ENCODE measurements at places on chromosomes 11 and 22.

- no peak for DNase-seq
Observed at GRCh38 chr22:41863472-41863871, 30.6 kb downstream of the SREBF2 start.

DNA sequence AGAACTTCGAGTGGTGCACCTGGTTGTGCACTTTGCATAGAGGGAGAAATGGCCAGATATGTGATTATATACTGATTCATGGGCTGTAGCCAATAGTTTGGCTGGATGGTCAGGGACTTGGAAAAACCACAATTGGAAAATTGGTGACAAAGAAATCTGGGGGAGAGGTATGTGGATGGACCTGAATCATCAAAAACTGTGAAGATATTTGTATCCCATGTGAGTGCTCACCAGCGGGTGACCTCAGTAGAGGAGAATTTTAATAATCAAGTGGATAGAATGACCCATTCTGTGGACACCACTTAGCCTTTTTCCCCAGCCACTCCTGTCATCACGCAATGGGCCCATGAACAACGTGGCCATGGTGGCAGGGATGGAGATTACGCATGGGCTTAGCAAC lies 48.0 kb upstream of the NARS2 start:
- DNase-seq = no peak

- no peak for DNase-seq
Observed at GRCh38 chr22:45273452-45274075, 11.2 kb upstream of the UPK3A start.

DNA sequence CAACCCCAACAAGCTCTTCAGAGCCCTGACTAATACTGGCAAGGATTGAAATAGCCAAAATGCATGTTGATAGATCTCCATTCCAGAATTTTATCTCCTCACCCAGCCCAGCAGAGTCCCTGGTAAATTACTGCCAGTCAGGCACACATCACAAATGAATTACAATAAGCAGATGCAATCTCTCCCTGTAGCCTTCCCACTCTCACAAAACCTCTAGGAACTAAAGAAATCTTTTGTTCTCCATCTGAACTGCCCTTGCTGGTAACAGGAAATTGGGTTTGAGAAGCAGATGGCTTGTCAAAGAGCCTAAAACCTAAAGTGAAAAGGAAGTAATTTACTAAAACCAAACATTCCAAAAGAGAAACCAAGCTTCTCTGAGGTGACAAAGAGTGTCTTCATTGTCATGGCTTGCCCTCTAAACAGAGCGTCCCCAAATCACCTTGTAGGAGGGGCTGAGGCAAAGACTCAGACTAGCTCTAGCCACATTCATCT lies 59.5 kb downstream of the FAM168A start:
- peak; percentile 45 for DNase-seq

DNA sequence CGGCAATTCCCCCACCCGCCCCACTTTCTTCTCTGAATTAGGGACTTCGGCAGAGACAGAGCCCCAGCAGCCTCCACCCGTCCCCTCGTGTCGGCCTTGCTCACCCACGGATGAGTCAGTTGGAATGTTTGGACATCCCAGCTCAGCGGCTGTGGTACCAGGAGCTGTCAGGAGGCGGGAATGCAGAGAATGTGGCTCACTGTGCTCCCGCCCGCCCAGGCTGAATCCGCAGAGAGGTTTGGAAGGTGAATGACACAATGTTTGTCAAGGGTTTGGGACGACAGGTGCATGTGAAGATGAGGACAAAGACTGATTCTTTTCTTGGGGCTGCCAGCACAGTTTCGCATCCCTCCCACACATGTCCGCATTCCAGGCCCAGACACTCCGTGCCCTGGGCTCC lies 39.6 kb downstream of the LIF start:
- peak; percentile 12 for DNase-seq

GRCh38 chr22:19819208-19819910 lies 35.3 kb downstream of the GNB1L start:
- DNase-seq = no peak

DNA sequence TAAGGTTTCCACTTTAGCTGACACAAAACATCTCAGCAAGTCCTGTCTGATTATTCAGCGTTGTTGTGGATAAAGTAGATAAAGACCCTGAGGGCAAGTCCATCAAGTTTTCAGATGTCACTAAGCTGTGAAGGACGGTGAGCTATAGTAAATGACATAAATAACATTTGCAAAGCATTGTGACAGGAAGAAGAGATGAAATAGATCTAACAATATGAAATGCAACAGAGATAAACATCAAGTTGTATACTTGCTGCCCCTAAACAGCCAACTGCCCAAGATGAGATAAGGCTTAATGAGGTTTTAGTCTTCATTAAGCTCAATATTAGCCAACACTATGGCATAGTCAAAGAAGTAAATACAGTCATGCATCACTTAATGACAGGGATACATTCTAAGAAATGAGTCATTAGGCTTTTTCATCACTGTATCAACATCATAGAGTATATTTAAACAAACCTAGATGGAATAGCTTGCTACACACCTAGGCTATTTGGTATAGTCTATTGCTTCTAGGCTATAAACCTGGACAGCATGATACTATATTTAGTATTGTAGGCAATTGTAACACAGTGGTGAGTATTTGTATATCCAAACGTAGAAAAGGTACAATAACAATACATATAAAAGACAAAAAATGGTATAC lies 625.1 kb upstream of the ANO5 start:
- DNase-seq = no peak

- DNase-seq = no peak
Observed at GRCh38 chr11:108734283-108734682, 69.4 kb downstream of the DDX10 start.

- DNase-seq = no peak
Observed at GRCh38 chr22:45171830-45172229, 8.1 kb downstream of the NUP50 start.

- DNase-seq = no peak
Observed at GRCh38 chr11:69301455-69302401, 7.8 kb downstream of the MYEOV start.

GRCh38 chr11:110261195-110262071 lies 35.0 kb downstream of the RDX start:
- DNase-seq = no peak

DNA sequence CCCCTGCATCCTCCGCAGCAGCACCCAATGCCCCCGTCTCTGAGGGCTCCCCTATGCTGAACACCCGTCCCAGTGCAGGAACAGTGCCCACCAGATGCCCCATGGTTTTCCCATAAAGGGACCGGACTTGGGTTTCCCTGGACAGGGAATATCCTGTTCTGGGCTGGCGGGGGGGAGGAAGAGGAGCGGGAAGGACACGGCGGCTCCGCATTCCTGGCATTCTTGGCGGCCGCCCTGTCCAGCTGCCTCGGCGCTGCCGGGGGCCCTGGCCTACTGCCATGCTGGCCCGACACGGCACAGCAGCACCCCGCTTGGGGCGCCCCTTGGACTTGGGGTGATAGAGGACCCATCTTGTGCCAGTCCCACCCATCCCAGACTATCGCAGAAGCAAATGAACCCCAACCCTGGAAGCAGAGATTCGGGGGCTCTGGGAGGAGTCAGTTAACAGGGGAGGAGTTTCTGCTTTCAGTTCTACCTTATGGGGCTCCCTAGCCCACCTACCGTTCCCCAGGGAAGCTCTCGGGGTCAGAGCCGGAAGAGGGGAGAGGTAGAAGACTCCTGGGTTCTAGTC lies 23.7 kb upstream of the CBX7 start:
- DNase-seq = no peak

GRCh38 chr11:14393889-14394288 lies 34.9 kb upstream of the RRAS2 start:
- no peak for DNase-seq

GRCh38 chr22:45577746-45578523 lies 75.3 kb downstream of the FBLN1 start:
- DNase-seq = peak; percentile 85

DNA sequence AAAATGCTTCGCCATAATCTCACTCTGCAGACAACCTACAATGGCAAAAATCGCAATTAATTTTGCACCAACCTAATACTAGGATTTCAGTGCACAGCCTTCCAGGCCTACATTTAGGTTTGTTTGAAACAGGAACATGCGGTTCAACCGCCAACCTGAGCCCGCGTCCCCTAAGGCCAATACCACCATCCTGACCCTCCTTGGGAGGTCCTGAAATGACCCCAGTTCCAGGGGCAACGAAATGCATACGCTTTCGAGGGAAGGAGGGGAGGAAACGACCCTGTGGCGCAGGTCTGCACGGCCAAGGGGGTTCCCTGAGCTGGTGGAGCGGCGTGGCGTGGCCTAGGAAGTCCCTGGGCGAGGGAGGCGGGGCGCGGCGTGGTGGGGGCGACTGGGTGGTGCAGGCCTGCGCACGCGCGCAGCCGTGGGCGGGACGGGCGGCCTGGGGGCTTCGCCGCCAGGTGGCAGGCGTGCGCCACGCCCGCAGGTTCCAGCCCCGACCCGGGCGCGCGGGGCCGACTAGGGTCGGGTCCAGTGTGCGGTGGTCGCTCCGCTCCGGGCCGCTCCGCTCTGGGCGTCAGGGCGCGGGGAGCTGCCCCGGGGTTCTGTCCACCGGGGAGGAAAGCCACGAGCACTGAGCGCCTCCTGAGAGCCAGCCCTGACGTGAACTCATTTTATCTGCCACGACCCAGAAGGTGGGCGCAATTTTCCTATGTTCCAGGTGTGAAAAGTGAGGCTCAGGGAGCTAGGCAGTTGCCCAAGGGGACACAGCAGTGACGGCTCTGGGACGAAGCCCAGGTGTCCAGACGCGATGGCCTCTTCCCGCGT lies 94.1 kb downstream of the SWAP70 start:
- DNase-seq = peak; percentile 98

GRCh38 chr22:41526830-41527799 lies 17.2 kb downstream of the POLR3H start:
- DNase-seq = peak; percentile 77

DNA sequence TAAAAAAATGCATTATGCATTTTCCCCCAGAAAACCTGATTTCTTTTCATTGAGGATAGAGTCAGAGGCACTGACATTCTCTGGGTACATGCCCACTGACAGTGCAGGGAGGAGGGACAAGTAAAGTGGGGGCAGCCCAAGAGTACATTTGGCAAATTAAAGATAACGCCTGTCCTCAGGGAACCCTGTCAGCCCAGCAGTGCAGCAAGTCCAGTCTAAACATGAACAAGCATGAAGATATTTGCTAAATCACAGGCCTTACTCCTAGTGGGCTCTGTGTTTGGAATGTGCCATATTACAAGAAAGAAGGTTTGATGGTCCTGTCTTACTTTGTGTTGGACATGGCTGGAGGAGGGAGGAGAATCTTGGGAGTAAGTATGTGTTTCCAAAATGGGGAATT lies 37.9 kb downstream of the AMOTL1 start:
- no peak for DNase-seq

- no peak for DNase-seq
Observed at GRCh38 chr11:40338739-40339138, 1120.7 kb downstream of the LRRC4C start.

- no peak for DNase-seq
Observed at GRCh38 chr11:11408436-11409221, 55.6 kb upstream of the CSNK2A3 start.

- no peak for DNase-seq
Observed at GRCh38 chr11:33334627-33335026, 77.4 kb downstream of the HIPK3 start.

DNA sequence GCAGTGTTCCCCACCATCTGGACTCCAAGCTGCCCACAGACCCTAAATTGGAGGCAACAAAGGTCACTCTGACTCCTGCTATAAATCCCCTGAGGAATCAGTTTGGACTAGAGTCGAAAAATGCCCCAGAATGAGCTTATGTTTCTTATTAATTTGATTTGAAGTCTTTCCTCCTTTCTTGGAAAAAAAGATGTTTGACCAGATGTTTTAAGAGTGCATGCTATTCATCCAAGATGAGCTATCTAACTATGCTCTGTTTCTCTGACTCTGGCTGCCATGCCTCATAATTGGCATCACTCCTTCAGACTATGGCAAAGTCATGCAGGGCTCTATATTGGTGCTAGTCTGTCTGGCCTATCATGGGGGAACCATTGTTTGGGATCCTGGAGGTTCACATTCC lies 174.0 kb downstream of the SPON1 start:
- DNase-seq = no peak

DNA sequence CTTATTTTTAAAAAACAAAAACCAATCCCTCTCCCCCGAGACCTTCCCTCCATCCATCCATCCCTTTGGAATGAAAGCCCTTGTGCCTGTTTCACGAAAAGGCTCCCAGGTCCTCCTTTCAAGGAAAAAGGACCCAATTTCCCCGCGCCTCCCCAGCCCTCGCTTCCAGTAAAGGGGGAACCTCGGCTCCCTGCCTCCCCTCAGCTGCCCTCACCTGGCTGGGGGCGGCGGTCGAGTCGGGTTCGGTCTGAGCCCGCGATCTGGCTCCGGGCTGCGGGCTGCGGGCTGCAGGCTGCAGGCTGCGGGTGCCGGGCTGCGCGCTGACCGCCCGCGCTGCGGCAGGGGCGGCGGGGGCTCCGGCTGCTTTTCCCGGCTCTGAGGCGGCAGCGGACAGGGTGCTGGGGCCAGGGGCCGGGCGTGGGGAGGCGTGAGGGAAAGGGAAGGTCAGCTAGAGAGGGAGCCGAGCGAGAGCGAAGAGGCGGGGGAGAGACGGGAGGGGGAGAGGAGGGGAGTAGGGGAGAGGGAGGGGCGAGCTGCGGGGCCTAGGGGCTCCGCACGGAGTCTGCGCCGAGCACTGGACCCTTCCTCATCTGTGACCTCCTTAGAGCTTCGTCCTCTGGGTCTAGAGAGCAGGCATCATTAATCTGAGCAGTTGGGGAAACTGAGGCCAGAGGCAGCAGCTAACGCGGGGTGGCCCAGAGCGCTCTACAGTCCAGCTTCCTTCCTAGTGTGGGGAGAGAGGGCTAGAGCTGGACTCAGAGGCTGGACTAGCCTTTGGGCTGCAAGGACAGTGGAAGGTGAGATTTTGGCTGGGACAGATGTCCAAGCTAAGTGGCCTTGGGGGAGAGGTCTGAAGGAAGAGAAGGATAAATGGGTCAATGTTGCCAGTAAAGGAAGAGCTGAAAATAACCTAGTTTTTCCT lies at the start of gene C1QTNF4:
C1QTNF4 (minus strand) TSS at position 478 of the 922 bp plus-strand sequence. CDS start 3,601 bp downstream, outside the sequence.
- no peak for DNase-seq

DNA sequence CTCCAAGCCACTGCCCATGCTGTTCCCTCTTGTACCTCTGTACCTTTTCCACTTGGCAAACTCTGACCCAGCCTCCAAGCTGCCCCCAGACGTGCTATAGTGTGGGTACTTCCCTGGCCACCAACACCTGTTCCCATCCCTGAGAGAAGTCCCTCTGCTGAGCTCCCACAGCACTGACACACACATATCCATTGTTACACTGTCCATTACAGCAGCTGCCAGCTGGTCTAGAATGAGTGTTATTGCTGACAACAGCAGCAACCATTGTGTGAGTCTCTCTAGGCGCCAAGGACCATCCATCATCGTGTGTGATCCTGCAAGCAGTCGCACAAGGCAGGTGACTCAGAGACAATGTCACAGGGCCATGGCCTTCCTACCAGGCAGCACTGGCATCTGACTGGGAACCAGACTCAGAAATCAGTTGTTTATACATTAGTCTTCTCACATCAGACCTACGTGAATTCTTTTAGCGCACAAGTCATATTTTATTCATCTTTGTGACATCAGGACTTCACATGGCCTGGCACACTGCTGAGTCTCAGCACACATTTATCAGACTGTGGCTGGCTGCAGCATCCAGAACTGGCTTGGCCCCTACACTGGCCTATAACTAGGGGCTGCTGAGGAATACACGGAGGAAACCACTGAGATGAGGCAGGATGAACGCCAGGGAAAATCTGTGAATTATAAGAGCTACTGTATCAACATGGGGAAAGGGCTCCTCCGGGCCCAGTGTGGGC lies 56.4 kb downstream of the SGSM3 start:
- no peak for DNase-seq

GRCh38 chr22:41596776-41597634 lies 7.4 kb upstream of the PMM1 start:
- no peak for DNase-seq

- peak; percentile 98 for DNase-seq
Observed at GRCh38 chr22:41832553-41833368, at the start of gene SREBF2. Gene SREBF2, plus strand, starts transcription at chr22:41833105. Its CDS starts 166 bp downstream, at chr22:41833271.

- no peak for DNase-seq
Observed at GRCh38 chr11:114027391-114027790, 32.1 kb upstream of the ZBTB16 start.
